Substantia nigra (tissue), 51 donors: ENCODE measurements at places on chromosomes 16 and 17.

- DNase-seq: no peak
These were observed 281.0 kb downstream of the CBLN1 start for GRCh38 chr16:49000594-49000993.

DNA sequence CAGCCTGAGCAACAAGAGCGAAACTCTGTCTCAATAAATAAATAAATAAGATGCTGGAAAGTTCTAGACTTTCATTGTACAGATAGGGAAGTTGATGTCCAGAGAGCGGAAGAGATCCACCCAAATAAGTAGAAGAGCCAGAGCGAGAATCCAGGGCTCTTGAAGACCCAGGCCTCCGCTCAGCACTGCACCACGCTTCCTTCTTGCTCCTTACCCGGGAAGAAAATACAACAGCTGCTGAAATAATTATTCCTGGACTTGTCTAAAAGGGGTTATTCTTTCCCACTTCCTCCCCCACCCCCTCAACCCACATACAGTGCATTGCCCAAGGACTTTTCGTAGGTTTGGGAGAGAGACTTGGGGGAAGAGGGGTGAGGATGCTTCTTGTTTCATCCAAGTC is 26.7 kb downstream of the CDK5RAP3 start:
- DNase-seq: no peak

DNA sequence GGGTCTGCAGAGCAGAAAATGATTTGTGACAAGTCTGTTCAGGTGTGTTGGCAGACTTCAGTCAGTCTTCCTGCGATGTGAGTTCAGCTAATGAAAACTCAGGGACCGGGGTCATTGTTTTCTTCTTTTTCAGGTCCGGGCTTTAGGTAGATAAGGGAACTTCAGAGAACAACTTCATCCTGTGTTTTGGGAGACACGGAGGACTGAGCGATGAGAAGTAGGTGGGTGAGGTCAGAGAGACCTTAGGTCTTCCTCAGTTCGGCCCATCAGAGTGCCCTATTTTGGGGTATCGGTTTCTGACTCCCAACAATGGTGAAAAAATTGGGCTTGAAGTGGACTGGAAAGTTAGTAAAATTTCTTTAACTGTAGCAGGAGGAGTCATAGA is 88.9 kb upstream of the ATF7IP2 start:
- no peak for DNase-seq

GRCh38 chr16:73015612-73016487 is 32.1 kb downstream of the ZFHX3 start:
- no peak for DNase-seq

DNA sequence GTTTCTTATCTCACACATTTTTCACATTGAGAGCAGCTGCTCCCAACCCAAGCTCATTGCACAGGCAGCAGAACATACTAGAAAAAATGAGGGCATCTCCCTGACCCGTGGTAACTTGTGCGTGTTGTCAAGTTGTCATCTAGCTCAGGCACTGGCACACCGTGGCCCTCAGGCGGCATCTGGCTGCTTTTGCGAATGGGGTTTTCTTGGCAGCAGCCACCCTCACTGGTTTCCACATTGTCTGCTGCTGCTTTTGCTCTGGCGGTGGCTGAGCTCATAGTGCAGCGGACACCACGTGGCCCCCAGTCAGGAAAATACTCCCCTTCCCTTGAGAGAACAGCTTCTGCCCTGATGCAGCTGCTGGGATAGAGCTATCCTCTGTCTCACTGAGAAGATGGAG is 9.4 kb upstream of the TEDC2 start:
- peak; percentile 20 for DNase-seq

GRCh38 chr17:77316191-77316641 is 175.4 kb downstream of the SEC14L1 start:
- DNase-seq: peak; percentile 61

DNA sequence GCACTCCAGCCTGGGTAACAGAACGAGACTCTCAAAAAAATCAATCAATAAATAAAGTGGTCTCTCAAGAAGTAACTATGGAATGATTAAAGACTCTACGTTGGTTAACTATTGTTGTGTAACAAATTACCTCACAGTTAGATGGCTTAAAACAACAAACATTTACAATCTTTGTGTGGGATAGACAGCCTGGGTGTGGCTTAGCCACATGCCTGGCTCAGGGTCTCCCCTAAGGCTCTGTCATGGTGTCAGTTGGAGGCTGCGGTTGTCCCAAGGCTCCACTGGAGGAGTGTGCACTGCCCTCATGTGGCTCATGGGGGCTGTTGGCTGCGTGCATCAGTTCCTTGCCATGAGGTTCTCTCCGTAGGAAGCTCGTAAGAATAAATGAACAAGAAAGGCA is 294.5 kb downstream of the SNX29 start:
- DNase-seq: peak; percentile 27

DNA sequence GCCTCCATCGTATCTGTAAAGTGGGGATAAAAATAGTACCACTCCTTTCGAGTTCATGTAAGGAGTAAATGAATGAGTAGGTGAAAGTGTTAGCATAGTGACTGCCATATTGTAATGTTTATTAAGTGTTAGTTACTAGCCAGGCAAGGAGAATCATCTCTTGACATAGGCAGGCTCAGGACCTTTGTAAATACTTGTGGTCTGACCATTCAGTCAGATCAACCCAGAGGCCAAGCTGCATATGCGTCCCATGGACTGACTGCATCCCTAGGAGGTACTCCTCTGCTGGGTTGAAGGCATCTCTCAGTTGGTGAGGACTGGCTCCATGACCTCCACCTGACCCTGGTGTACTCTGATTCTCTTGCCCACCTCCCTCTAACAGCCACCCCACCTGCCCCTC is 40.5 kb upstream of the CDRT4 start:
- no peak for DNase-seq

GRCh38 chr16:10834130-10834529 is 15.5 kb upstream of the TVP23A start:
- no peak for DNase-seq

DNA sequence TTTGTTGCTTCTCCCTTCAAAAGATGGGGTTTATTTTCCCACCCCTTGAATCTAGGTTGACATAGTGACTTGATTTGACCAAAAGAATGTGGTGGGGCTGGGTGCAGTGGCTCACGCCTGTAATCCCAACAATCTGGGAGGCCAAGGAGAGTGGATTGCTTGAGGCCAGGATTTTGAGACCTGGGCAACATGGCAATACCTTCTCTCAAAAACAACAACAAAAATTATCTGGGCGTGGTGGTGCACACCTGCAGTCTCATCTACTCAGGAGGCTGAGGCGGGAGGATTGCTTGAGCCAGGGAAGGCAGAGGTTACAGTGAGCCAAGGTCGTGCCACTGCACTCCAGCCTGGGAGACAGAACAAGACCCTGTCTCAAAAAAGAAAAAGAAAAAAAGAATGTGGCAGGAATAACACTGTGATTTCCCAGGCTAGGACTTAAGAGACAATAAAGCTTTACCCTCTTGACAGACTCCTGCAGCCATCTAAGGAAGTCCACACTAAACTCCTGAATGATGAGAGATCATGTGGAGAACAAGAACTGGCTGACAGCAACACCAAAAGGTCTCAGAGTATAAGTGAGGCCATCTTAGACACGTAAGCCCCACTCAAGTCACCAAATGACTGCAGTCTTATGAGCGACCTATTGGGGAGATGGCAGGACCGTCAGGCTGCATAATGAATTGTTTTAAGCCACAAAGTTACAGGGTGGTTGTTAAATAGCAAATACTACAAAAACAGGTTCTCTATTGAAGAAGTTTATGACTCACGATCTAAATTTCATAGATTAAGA is 37.0 kb downstream of the FBXL20 start:
- DNase-seq: no peak

DNA sequence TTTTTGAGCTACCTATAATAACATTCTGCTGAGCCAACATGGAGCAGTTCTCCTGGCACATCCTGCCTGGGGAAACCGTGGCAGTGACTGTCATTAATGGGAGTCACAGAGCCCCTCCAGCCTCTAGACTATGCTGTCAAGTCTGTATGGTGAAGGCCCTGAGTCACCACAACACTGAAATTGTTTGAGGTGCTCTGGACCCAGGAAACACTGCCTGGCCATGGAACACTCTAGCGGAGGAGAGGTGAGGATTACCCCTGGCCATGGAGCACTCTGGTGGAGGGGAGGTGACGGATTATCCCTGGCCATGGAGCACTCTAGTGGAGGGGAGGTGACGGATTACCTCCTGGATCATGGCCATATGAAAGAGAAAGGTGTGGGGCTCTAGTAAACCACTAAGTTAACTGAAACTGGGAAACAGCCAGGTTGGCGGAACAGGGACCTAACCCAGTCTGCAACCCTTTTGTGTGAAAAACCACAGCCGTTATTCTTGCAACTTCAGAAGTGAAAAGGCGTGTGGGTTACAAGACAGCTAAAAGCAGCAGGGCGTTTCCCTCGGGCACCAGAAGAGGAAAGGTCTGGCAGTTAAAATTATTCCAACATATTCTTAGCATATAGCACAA is 156.7 kb downstream of the KCNJ12 start:
- no peak for DNase-seq

DNA sequence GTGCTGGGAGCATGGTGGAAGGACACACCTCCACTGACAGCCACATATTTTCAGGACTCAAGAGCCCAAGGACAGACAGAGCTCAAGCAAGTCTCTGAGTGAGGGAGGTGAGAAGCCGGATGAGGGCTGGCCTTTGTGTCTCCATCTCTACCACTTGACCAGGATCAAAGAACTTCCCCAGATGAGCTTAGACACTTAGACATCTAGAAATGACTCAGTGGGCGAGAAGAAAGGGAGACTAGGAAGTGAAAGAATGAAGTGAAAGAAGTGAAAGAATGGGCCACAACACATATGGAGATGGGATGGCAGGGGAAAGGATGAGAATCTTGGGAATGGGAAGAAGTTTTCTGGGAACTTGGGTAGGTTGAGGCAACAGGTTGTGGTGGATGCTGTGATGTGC is 274.9 kb upstream of the CCL2 start:
- DNase-seq: no peak

GRCh38 chr16:75196836-75197235 is 10.1 kb downstream of the CTRB2 start:
- DNase-seq: no peak

GRCh38 chr16:21610006-21610544 is 10.7 kb downstream of the METTL9 start:
- no peak for DNase-seq

DNA sequence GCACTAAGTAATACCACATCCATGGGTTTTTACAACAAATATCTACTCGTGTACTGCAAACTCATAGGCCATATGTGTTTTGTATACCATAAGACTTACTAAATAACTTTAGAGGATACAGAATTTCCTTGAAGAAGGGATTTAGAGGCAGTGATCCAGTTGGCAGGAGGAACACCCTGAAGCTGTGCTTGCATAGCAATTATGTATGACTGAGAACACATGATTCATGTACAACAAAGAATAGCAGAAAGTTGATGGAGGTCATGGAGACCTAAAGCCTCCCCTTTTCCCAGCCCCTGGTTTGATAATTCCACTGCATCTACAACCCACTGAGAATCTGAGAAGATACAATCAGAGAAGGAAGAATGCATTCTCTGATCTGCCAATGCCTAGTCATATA is 83.8 kb upstream of the PMFBP1 start:
- DNase-seq: no peak

DNA sequence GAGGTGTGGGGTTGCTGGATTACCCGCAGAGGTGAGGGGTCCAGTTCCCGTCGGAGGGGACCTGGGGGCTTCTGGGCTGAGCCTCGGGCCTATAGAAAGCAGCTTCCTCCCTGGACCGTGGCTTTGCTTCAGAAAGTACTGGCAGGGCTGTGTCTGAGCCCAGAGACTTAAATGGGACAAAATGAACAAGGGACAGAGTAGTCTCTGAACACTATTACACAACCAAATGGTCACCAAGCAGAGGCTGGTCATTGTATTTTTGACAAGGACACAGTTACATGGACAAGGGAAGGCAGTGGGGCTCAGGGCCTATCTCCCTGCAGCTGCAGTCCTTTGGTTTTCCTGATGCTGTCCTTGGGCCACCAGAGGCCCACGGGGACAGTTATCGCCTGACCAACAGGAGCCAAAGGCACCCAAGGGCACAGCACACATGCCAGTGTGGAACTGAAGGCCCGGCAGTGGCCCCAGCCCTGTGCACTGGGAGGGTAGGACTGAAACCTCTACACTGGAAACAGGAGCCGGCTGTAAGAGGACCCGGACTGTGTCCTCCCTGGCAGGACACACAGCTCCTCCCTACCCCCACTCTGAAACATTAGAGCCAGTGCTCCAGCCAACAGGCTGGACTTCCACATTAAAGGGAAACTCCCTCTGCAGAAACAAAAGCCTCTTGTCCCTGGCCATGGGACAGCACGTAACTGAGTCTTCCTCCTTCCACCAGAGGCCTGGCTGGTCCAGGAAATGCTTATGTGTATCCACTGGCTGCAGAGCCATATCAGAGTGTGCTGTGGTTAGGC is 26.0 kb upstream of the ERN1 start:
- DNase-seq: peak; percentile 87

DNA sequence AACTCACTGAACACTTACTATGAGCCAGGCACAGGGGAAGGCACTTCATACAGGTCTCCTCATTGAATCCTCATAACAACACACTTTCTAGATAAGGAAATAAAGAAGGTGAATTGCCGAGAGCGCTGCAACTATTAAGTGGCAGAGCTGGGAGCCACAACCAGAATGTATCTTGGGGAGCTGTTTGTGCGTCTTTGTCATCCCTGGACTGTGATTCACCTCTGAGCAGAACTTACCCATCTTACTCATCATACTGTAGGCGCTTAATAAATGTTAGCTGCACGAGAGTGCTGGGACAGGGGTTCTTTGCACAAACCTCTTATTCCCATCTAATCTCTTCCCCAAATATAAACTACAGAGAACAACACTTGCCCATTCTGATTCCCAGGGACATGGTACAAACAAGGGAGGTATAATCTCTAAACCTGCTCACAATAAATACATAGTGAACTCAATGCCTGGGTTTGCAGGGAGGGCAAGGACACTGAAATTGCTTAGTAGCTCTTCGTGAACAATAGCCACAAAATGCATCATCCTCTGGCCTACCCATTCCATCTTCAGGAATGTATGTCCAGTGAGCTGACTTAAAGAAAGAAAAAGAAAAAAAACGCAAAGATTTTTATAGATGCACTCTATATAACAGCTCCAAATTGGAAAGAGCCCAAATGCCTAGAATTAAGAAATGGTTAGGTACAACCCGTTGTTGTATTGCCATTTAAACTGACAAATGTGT is 43.0 kb downstream of the MYO18A start:
- DNase-seq: no peak

DNA sequence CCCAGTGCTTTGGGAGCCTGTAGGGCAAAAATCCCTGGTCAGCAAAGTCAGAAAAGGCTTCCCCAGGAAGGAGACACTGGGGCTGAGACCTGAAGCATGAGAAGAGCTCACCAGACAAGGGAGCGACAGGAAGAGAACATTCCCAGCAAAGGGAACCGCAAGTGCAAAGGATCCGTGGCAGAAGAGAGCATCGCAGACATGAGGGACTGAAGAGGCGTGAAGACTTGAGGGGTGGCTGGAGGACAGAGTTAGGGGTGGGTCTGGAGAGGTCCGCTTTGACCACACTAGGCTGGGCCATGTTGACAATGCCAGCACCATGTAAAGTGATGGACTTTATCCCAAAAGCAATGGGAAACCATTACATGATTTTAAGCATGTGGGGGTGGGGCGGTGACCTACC is 128.1 kb upstream of the IRX3 start:
- DNase-seq: no peak
